Brain (organoid and tissue), 16 donors: ENCODE measurements at places on chromosomes 11 and 22. TPM values are rescaled to one million over a fixed set of nuclear protein-coding genes. Genes with fewer than 3 reads are reported as not detected.

Gene MIOX
- polyA plus RNA-seq = 0.61 TPM

Gene TTLL1
- polyA plus RNA-seq = 39.9 TPM

Gene OR6A2
- polyA plus RNA-seq = not detected

Gene RHOD
- polyA plus RNA-seq = 1.7 TPM

Gene RNF26
- 52.0 TPM for polyA plus RNA-seq

Gene TRIM49
- polyA plus RNA-seq = not detected

Gene HOATZ
- polyA plus RNA-seq = not detected

Gene GAB4
- polyA plus RNA-seq = not detected

Gene KRTAP5-1
- not detected for polyA plus RNA-seq

Gene DRD4
- polyA plus RNA-seq = 0.71 TPM

Gene TSPAN4
- 23.3 TPM for polyA plus RNA-seq

DNA sequence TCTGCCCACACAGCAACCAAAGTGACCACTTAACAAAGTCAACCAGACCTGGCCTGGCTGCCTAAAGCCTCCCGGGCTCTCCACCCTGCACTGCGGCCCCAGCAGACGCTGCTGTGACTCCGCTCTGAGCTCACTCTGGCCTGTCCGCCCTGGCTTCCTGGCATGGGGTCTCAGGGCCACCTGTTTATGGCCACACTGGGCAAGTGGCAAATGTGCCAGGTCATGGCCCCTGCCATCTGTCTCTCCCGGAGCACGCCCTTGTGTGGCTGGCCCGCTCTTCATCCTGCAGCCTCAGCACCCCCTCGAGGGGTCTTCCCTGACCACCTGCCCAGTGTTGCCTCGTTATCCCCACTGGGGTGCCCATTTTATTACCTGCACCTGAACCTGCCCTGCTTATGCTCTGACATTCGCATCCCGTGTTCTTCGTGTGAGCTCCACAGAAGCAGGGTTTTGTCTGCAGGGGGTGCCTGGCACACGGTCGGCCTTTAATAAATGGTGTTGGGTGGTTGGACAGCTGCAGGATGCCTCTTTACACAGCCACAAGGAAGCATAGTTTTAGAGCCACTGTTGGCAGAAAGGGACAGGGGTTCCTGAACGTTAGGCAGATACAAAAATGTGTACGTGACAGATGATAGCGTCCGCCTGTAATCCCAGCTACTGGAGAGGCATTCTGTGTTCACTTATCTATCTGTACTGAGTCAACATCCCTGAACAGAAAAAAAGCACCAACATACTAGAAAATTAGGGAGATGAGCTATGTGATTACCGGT lies 785.6 kb downstream of the TBC1D22A start:
- no peak for DNase-seq

GRCh38 chr22:31138126-31138525 lies 2.2 kb downstream of the PLA2G3 start:
- DNase-seq = no peak

DNA sequence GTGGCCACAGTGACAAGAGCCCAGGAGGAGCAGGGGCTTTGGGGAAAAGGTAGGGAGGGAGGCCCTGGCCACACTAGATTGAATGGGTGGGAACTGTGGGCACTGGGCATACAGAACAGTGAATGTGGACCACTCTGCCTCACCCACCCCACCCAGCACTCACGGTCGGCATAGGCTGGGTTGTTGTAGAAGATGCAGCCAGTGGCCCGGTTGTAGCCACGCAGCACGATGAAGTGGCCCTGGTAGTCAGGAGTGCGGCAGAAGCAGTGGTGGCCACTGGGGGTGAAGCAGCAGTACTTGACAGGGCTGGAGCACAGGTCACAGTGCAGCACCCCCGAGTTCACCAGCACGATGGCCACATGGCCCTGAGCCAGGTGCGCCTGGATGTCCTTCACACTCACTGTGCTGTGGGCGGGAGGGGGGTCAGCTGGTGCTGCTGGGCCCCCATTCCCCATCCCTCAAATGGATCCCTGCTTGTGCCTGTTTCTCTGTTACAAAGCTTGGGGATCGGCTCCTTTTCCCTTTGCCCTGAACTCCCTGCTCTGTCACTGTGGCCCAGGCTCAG lies 11.2 kb downstream of the GUCD1 start:
- DNase-seq = no peak

DNA sequence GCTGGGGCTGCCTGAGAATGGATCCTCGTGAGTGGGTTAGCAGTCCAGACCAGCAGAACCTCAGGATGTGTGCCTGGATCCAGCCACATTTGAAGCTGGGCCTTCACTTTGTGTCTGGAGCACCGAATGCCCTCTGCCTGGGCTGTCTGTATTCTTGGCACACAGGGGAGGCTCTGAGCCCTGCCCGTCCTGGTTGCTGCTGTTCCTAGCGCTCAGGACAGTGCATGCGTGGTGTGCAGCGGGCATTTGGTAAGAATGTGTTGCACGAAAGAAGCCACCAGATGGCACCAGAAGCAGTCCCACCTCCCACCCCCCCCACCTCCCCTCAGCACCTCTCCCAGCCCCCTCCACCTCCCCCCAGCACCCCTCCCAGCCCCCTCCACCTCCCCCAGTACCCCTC lies 4.1 kb upstream of the MAPK11 start:
- peak; percentile 81 for DNase-seq

DNA sequence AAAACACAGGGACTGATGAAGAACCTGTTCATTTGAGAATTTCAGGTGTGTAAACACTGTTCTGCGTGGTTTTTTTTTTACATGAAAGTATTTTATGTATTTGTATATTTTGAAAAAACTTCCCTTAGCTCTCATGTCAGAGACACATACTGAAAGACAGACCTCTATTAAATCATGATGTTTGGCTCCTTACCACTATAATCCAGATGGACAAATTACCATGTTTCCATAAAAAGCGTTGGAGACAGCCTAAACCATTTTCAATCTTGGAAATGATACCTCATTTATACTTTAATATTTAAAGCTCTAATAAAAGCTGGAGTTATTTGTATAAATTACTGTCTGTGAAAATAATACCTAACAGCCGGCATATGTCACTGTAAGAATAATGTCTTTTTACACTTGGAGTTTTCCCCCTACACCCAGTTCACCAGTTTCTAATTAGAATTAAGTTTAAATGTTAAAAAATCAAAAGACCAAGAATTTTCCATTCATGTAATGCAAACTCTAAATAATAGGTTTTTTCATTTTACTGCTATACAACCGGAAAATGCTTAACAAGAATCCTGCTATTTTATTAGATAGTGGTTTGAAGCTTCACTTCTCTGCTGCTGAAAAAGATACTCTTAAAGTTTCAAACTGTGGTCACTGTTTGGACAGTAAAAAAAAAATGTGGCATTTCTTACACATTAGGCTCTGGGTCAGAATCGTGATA lies 30.8 kb downstream of the APLP2 start:
- no peak for DNase-seq

GRCh38 chr11:128688031-128688713 lies 5.7 kb upstream of the FLI1 start:
- no peak for DNase-seq

GRCh38 chr11:74468058-74468457 lies 709 bp upstream of the KCNE3 start:
- no peak for DNase-seq

DNA sequence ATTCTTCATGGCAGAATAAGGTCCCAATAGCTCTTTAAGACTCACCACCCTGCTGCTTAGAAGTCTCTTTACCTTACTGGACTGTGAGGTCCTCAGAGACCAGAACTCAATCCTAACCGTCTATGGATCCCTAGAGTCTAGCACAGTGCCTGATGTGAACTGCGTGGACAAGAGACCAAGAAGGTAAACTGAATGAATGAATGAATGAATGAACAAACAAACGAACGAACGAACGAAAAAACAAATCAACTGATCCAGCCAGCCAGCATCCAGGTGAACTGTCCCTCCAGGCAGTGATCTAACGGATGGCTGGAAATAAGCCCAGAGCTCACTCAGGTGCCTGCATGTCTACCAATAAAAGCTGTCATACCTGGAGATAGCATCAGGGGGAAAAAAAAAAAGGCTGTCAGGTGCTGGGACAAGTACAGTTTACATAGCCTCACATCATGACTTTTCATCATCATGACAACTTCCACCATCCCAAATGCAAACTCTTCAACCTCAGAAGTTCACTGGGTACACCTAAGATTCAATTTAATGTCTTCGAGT lies 59.8 kb downstream of the PACSIN2 start:
- DNase-seq = no peak

DNA sequence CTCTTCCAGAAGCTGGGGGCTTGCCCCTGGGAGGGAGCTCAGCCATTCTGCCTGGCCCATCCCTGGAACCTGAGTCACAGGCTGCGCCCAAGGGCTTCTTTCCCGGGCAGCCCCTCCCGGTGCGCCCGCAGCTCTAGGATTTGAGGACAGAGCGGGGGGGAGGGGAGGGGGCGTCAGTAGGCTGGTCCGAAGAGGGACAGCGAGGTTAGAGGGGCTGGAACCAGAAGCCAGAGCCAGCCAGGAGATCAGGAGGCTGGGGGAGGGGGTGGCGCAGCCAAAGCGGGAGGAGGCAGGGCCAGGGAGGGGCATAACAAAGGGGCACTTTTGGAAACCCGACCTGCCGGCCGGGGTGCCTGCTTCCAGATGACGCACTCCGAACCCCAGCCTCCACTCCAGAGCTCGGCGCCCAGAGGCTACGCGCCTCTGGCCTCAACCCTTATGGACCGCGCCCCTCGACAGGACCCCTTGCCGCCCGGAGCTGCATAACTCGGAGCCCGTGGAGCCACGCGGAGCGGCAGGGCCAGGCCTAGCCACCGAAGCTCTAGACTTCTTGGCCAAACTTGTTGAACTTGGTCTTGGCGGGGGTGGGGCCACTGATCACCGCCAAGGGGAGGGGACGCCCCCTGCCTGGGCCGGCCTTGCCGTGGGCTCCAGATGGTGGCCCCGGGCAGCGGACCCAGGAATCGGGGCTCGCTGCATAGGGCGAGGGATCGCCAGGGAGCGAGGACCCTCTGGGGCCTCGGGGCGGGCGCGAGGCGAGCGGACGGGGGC lies 744 bp downstream of the PACSIN3 start:
- DNase-seq = no peak

GRCh38 chr11:96235751-96236150 lies 107.2 kb downstream of the MAML2 start:
- no peak for DNase-seq

DNA sequence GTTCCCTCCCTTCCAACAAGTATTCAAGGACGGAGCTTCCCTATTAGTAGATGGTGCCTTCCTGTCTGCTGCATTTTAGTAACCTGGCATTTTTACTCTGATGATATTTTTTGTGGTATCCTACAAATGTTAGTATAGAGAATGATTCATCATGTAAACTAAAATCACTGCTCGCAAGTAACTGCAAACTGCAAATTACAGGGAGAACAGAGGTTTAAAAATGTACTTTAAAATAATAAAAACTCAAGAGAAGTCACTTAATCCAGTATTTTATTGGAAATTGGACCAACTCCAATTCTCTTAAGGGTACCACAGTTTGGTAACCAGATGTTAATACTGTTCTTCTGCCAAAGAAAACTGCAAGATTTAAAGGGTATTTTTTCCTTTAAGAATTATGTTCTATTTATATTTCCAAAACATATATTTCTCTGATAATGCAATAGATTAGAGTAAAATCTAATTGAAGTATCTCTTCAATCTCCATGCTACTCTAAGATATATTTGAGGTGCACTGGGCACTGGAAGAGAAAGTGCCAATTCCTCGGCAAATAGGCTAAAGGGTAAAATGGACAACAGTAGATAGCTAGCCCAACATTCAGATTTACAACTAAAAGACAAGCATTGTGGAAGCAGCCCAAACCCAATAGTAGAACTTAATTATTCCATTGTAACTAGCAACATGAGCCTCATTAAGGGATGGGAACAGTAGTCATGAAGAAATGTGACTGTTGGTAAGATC lies 298.0 kb downstream of the TTC28 start:
- no peak for DNase-seq

DNA sequence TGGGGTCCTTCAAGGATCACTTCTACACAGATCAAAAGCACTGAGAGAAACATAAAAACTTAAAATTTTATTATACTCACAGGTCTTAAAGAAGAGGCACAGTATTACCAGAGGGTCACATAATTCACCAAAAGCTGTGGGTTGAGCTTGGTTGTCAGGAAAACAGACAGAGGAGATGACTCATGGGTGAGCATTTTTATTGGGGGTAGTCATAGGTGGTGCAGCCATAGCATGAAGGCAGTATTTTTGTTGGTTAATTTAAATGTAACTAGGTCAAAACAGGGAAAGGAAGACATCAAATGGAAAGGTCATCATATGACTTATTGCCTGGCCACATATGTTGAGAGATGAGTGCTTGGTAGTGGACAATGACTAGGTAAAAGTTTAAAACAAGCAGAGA lies 24.2 kb downstream of the OR5B17 start:
- no peak for DNase-seq

- DNase-seq = no peak
These were observed 16.0 kb downstream of the CDON start for GRCh38 chr11:126046570-126047195.

DNA sequence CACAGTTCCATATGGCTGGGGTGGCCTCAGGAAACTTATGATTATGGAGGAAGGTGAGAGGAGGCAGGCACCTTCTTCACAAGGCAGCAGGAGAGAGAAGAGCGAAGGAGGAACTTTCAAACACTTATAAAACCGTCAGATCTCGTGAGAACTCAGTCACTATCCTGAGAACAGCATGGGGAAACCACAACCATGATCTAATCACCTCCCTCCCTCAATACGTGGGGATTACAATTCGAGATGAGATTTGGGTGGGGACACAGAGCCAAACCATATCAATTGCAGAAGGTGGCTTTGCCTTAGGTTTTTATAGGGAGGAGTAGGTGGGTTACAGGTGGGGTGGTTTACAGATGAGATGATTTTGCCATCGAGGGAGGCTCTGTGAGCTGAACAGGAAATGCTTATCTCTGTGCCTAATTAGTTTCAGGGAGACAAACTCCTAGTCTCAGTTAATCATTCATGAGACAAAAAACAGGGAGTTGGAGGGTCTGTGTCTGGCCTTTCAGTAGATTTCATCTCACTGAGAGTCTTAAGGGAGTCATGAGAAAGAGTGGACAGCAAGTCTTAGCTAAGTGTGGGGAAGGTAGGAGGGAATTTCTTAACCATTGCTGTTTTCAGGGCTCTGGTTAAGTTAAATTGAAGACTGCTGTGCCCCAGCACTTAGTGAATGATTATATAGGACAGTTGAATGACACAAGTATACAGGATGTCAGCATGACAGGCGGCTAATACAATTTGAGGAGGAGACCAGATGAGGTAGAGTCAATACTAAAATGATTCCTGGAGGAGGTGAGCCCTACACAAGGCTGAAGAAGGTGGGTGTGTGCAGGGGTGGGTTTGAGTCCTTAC lies 47.7 kb downstream of the CWC15 start:
- DNase-seq = no peak

- no peak for DNase-seq
These were observed 24.6 kb downstream of the ATXN10 start for GRCh38 chr22:45696227-45696626.

- no peak for DNase-seq
These were observed 79.6 kb downstream of the ABTB2 start for GRCh38 chr11:34278175-34278574.

DNA sequence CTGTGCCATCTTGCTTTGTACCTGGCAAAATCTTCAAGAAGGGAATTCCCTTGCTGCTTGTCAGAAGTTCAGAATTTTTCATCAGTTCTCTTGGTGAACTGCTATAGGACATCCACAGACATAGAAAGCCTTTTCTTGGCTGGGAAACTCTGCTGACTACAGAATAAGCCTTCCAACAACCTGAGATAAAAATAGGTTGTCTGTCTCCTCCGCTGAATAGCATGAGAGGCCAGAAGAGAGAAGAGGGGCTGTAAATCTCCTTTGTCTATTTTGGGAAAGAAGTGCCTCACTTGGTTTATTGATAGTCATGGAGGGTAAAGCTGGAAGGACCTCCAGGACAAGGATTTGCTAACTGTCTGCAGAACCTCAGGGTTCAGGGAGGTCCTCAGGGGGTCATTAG lies 48.2 kb downstream of the C11orf91 start:
- no peak for DNase-seq
